ENCODE measurements at places on chromosomes 6 and 20. TPM values are rescaled to one million over a fixed set of nuclear protein-coding genes. Genes with fewer than 3 reads are reported as not detected.

- no peak for DNase-seq
Observed at GRCh38 chr6:146871611-146872425, 273.0 kb downstream of the ADGB start.

Gene HLA-DQA1
- not detected for total RNA-seq

GRCh38 chr6:23524548-23524947 is 601.5 kb upstream of the NRSN1 start:
- peak; percentile 58 for DNase-seq

DNA sequence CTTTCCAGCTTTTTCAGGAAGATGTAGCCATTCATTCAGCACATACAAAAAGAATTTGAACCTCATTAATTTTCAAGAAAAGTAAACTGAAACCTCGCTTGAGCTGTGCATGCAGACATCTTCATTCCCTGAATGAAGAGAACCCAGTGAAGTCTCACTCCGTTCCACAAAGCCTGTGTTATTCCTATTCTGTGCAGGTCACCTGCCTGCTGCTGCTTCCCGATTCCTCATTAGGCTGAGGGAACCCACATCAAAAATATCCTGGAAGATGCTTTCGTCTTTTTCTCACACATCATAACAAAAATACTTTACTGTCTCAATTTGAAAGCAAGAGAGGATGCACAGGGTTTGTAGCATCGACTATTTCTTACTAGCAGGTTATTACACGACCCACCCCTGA is 40.1 kb downstream of the TRMT6 start:
- DNase-seq = no peak

- peak; percentile 62 for DNase-seq
Observed at GRCh38 chr20:60246751-60247150, 288.5 kb downstream of the CDH26 start.

Gene NOP56
- 334 TPM for total RNA-seq

Gene ATF6B
- total RNA-seq = 33.0 TPM

- DNase-seq = no peak
Observed at GRCh38 chr6:38350942-38351341, 288.8 kb downstream of the BTBD9 start.

DNA sequence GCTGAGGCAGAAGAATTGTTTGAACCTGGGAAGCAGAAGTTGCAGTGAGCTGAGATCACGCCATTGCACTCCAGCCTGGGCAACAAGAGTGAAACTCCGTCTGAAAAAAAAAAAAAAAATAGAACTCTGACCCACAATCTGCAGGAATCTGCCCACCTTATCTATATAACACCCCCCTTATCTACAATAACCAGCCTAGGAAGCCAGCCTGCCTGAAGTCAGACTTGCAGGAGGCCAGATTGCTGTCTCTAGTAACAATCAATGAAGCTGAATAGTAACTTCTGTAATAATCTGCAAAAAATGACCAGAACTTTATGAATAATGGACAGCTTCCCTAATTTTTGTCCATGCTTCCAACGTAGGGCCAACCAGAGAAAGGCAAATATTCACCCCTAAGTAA is 352.5 kb downstream of the CD83 start:
- DNase-seq = no peak

- no peak for DNase-seq
Observed at GRCh38 chr20:52923123-52923937, 48.8 kb upstream of the TSHZ2 start.

GRCh38 chr20:49987015-49987867 is 4.5 kb downstream of the SNAI1 start:
- DNase-seq = no peak

DNA sequence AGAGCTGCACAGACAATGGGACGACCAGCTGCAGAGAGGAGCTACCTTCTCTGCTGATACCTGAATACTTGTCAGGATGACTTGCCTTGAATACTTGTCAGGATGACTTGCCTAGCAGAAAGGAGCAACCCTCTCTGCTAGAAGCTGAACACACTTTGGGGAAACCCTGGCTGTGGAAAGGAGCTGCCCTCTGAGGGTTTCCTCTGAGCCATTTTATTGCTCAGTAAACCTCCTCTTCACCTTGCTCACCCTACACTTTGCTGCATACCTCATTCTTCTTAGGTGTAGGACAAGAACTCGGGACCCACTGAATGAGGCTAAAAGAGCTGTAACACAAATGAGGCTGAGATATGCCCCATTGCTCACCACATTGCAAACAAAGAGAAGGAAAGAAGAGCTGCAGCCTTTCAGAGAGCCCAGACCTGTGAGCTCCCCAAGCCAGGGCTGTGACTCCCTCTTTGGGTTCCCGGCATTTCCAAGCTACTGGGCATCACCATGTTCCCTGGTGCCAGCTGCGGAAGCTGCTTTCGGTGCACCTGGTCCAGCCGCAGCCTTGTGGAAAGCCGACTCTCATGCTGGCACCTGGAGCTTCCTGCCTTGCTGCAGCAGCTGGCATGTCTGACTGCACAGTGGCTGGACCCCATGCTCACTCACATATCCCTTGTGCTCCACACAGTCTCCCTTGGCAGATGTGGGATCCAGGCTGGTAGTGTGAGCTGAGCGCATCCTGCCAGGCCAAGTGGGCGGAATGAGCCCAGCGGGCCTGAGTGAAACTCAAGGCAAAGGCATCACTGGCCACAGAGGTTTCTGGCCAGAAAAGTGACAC is 106.7 kb upstream of the AHI1 start:
- DNase-seq = no peak

Gene PNLDC1
- total RNA-seq = not detected

DNA sequence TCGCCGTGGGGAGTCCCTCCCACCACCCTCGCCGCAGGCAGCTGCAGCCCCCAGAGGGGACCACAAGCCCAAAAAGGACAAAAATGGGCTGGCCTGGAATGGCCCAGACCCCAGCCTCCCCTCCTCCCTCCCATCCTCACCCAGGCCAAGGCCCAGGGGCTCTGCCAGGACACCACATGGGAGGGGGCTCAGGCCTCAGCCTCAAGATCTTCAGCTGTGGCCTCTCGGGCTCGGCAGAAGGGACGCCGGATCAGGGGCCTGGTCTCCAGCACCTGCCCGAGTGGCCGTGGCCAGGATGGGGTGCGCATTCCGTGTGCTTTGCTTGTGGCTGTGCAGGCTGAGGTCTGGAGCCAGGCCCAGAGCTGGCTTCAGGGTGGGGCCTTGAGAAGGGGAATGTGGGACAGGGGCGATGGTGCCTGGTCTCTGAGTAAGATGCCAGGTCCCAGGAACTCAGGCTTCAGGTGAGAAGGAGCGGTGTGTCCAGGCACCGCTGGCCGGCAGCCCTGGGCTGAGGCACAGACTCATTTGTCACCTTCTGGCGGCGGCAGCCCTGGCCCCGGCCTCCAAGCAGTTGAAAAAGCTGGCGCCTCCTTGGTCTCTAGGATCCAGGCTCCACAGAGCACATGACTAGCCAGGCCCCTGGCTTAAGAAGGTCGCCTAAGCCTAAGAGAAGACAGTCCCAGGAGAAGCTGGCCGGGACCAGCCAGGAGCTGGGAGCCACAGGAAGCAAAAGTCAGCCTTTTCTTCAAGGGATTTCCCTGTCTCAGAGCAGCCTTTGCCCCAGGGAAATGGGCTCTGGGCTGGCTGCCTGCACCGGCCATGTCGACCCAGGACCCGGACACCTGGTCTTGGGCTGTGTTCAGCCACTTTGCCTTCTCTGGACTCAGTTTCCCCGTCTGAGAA is 35.2 kb upstream of the MRGBP start:
- DNase-seq = no peak

DNA sequence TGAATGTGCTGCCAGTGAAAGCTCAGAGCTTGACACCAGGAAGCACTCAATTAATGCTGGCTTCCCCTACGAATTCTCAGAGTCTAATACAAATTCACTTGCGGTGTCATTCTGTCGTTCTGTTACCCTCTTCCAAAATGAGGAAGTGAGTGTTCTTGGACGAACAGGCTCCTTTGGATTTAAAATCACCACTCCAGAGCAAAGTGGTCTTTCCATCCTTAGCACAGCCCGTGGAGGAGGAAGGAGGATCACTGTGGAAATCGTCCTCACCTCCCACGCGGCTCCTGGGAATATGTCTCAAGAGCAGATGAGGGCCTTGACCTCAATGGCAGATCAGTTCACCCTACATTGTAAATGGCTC is 41.7 kb downstream of the RIOK1 start:
- DNase-seq = no peak

DNA sequence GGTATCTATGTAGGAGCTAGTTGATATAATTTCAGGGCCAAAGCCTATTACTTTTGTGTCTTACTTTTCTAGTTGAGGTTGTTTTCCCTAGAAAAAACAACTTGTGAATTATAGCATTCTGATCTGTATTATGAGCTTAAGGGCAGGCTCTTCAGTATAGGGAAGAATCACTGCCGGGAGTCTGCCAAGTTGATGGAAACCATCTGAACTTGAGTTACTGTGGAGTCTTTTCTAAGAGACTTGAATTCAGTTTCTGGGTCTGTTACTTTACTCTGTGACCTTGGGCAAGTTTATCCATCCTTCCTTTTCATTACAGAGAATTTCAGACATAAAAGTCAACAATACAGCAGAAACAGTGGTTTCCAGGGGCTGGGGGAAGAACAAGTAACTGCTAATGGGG is 2.1 kb upstream of the CASS4 start:
- DNase-seq = no peak

- DNase-seq = no peak
Observed at GRCh38 chr6:112245511-112246203, 8.7 kb downstream of the LAMA4 start.

- DNase-seq = peak; percentile 77
Observed at GRCh38 chr6:30490026-30490876, 942 bp downstream of the HLA-E start.

Gene LAMA2
- total RNA-seq = 17.9 TPM

Gene CDH22
- total RNA-seq = not detected
